ENCODE measurements at places on chromosomes 7 and 10. TPM values are rescaled to one million over a fixed set of nuclear protein-coding genes. Genes with fewer than 3 reads are reported as not detected.

GRCh38 chr7:105742787-105743186, 133.6 kb downstream of the ATXN7L1 start:
- DNase-seq: no peak
- H3K27me3 ChIP-seq: no peaks in the 10 kb centered on the region
- no peak overlapping the region for H3K4me3 ChIP-seq
- no peaks in the 10 kb centered on the region for H3K36me3 ChIP-seq
- no peaks in the 10 kb centered on the region for H3K4me1 ChIP-seq

DNA sequence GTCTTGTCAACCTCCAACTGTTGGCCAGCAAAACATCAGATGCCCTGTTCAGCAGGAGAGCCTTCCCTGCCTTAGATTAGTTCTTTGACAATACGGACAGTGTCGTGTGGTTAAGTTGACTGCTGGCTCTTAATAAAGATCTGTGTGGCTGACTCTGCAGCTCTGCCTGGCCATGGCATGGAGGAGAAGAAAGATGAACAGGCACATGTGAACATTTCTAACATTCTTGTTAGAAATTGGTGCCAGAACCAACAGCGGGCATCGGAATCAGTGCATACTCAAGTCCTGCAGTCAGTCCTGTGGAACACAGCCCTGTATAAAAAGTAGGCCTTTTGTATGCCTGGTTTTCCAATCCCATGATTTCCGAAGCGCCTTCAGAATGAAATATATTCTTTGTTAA, 455.6 kb downstream of the POM121L12 start:
- no peak overlapping the region for H3K27ac ChIP-seq
- DNase-seq: no peak
- H3K4me3 ChIP-seq: no peak overlapping the region
- H3K27me3 ChIP-seq: no peaks in the 10 kb centered on the region

DNA sequence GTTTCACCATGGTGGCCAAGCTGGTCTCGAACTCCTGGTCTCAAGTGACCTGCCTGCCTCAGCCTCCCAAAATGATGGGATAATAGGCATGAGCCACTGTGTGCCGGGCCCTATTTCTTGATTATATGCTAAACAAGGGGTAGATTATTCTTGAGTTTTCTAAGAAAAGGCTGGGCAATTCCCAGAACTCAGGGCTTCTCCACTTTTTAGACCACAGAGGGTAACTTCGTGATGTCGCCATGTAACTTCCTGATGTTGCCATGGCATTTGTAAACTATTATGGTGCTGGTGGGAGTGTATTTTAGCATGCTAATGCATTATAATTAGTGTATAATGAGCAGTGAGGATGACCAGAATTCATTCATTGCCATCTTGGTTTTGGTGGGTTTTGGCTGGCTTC, 35.8 kb downstream of the OTUD1 start:
- no peaks in the 10 kb centered on the region for H3K27me3 ChIP-seq
- H3K36me3 ChIP-seq: no peaks in the 10 kb centered on the region
- H3K4me3 ChIP-seq: no peak overlapping the region
- H3K4me1 ChIP-seq: peaks cover 12% of the 10 kb centered on the region
- no peak for DNase-seq

DNA sequence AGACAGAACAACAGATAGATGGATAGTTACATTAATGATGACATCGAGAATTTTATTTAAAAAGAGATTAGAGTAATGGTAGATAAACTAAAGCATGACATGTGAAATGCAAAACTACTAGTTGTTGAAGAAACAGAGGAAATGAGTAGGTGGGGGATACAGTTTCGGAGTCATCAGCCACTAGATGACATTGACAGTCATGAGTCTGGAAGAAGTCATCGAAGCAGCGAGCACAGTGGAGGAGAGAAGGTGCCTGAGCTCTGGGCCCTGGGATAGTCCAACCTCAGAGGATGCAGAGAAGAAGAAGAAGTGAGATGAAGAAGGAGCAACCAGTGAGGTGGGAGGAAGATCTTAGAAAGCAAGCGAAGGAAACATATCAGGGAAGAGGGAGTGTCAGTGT, 20.2 kb upstream of the SEC61A2 start:
- no peaks in the 10 kb centered on the region for H3K4me1 ChIP-seq
- H3K27me3 ChIP-seq: no peaks in the 10 kb centered on the region
- no peak for DNase-seq
- peaks cover 96% of the 10 kb centered on the region for H3K36me3 ChIP-seq
- no peak overlapping the region for H3K27ac ChIP-seq
- H3K4me3 ChIP-seq: no peak overlapping the region

DNA sequence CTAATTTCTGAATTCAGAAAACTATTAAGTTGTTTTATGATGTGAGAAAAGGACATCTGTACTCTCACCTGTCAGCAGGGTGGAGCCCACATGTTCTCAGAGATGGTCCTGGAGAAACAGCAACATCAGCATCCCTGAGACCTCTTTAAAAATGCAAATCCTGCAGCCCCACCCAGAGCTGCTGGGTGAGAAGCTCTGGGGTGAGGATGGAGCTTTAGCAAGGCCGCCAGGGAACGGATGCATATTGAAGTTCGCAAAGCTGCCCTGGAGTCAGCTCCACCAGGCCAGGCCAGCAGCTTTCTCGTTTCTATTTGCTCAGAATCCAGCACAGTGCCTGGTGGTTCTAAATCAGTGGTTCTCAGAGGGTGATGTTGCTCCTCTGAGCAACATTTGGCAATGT, 49.1 kb downstream of the PRKCQ start:
- no peak overlapping the region for H3K4me3 ChIP-seq
- H3K27ac ChIP-seq: no peak overlapping the region
- peak; percentile 84 for DNase-seq
- H3K27me3 ChIP-seq: no peaks in the 10 kb centered on the region

Gene COL26A1
- total RNA-seq: not detected

GRCh38 chr10:48444266-48444665, 137.8 kb downstream of the MAPK8 start:
- DNase-seq: peak; percentile 82
- no peaks in the 10 kb centered on the region for H3K4me1 ChIP-seq
- H3K27ac ChIP-seq: no peak overlapping the region
- H3K36me3 ChIP-seq: no peaks in the 10 kb centered on the region
- H3K4me3 ChIP-seq: no peak overlapping the region
- H3K27me3 ChIP-seq: no peaks in the 10 kb centered on the region

DNA sequence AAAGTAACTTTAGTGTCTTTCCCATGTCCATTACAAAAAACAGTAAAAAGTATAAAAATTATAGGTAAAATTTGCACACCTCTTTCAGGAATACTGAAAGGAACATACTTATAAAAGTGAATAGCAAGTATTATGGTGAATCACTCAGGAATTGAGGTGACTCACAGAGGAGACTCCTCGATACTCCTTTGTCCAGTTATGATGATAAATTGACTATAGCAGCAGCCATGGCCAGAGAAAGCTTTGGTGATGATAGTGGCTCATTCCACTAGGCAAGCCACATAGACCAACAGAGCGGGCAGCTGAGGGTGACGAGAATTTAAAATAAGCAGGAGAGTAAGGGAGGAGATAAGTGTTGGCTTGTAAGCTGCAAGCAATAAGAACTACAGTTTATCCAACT, 1231.1 kb upstream of the CELF2 start:
- no peaks in the 10 kb centered on the region for H3K4me1 ChIP-seq
- no peak overlapping the region for H3K4me3 ChIP-seq
- no peaks in the 10 kb centered on the region for H3K27me3 ChIP-seq
- no peaks in the 10 kb centered on the region for H3K36me3 ChIP-seq

DNA sequence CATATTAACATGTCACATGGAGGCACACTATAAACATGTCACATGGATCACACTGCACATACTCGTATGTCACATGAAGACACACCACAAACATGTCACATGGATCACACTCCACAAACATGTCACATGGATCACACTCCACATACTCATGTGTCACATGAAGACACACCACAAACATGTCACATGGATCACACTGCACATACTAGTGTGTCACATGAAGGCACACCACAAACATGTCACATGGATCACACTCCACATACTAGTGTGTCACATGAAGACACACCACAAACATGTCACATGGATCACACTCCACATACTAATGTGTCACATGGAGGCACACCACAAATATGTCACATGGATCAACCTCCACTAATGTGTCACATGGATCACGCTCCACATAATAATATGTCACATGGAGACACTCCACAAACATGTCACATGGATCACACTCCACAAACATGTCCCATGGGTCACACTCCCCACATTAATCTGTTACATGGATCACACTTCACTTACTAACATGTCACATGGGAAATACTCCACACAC, 195.6 kb upstream of the PFKP start:
- no peak overlapping the region for H3K4me3 ChIP-seq
- no peaks in the 10 kb centered on the region for H3K4me1 ChIP-seq
- no peaks in the 10 kb centered on the region for H3K36me3 ChIP-seq
- no peaks in the 10 kb centered on the region for H3K27me3 ChIP-seq

- H3K27ac ChIP-seq: no peak overlapping the region
- H3K27me3 ChIP-seq: no peaks in the 10 kb centered on the region
- H3K4me1 ChIP-seq: no peaks in the 10 kb centered on the region
- no peaks in the 10 kb centered on the region for H3K36me3 ChIP-seq
- no peak for DNase-seq
Measured at GRCh38 chr7:128435327-128435686, 20.4 kb upstream of the HILPDA start.

GRCh38 chr7:28956608-28957063, 1.5 kb downstream of the TRIL start:
- peaks cover 36% of the 10 kb centered on the region for H3K4me1 ChIP-seq
- no peaks in the 10 kb centered on the region for H3K36me3 ChIP-seq
- H3K27ac ChIP-seq: peak overlapping the region; percentile 62

DNA sequence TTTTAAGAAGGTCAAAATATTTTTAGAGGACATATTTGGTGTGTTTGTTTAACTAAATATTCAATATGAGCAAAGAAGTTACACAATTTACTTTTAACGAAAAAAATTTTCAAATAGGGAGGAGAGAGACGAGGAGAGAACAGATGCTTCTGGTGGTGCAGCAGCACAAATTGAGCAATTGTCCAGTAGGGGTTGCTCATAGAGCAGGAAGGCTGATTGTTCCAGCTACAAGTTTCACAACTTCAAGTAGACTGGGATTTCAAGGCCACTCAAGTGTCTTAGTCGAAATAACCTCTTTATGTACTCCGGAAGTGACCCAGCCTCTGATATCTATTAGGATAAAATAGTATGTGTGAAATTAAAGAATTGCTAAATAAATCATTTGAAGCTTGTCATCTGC, 197.9 kb downstream of the HDAC9 start:
- no peak for DNase-seq
- no peak overlapping the region for H3K4me3 ChIP-seq
- no peaks in the 10 kb centered on the region for H3K4me1 ChIP-seq
- H3K36me3 ChIP-seq: no peaks in the 10 kb centered on the region
- no peaks in the 10 kb centered on the region for H3K27me3 ChIP-seq

DNA sequence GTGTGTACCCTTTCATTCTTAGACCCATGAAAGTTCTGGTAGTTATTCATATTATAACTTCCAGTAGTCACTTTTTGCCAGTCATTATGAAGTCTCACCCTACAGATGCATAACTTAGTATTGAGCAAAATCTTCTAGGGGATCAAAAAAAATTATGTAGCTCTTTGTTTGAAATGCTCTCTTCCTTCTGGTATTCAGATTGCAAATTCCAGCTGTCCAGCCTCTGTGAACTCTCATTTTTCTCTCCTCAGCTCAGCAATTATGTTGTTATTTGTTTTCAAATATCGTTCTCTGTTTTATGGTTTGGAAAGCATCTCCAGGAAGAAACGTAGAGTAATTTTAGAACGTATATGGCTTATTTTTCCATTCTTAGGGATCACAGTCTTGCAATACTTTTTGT, 442.5 kb downstream of the SEMA3D start:
- DNase-seq: no peak
- H3K4me3 ChIP-seq: no peak overlapping the region
- no peak overlapping the region for H3K27ac ChIP-seq
- peaks cover 7% of the 10 kb centered on the region for H3K4me1 ChIP-seq
- no peaks in the 10 kb centered on the region for H3K36me3 ChIP-seq

DNA sequence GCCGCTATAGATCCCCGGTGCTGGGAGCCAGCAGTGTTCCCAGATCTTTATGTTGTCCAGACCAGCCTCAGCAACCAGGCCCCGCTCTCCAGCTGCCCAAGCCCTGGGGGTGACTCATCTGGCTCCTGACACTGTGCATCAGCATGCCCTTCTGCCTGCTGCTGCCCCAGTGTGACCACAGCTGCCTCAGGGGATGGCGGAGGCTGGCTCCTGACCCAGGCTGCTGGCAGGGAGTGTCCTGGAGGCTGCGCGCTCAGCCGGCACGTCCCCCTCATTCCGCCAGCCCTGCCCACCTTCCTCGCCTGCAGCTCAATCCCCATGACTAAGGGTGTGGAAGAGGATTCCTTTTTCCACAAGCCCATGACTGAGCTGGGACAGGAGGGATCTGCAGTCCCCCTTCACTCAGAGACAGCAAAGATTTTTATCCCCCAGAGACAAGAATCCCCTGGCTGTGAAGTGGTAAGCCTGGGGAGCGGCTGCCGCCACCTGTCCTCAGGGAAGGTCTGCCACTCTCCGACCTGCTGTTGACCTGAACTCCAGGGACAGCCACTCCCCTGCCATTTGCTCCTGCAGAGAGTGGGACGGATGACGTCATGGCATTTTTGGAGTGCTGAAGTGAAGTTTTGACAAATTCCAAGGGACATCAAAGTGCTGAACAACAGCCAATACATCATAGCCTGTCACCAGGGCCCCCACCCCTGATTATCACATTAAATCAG, 182.8 kb upstream of the BMPER start:
- no peaks in the 10 kb centered on the region for H3K4me1 ChIP-seq
- DNase-seq: no peak
- H3K27me3 ChIP-seq: no peaks in the 10 kb centered on the region
- H3K27ac ChIP-seq: no peak overlapping the region
- H3K4me3 ChIP-seq: no peak overlapping the region

Gene VSTM4
- total RNA-seq: 10.0 TPM

Gene TMEM178B
- 0.58 TPM for total RNA-seq

GRCh38 chr10:46014683-46015405, 15.6 kb downstream of the NCOA4 start:
- DNase-seq: no peak
- no peak overlapping the region for H3K27ac ChIP-seq
- peaks cover 54% of the 10 kb centered on the region for H3K4me1 ChIP-seq
- no peak overlapping the region for H3K4me3 ChIP-seq

DNA sequence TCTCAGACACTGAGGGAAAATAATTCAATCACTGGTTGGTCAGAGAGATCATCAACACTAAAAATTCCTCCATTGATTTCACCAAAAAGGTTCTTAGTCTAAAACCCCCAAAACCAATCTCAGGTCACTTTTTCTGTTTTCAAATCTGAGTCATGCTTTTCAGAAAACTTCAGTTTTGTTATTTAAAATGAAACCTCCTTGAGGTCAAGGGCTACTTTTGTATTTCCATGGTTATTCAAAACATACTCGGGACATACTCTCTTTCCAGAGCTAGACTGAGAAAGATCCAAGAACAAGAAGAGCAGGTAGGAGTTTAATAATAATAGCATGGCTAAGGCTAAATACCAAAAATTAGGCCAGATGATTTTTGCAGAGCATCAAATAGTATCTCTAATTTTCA, 152.8 kb downstream of the SDHAF3 start:
- no peaks in the 10 kb centered on the region for H3K4me1 ChIP-seq
- no peak for DNase-seq
- no peaks in the 10 kb centered on the region for H3K36me3 ChIP-seq
- no peak overlapping the region for H3K4me3 ChIP-seq
- H3K27ac ChIP-seq: no peak overlapping the region

Measured in esophagus muscularis mucosa (tissue), 4 donors.